Myocyte (in vitro differentiated cells): ENCODE measurements at places on chromosomes 7 and 10. TPM values are rescaled to one million over a fixed set of nuclear protein-coding genes. Genes with fewer than 3 reads are reported as not detected.
A peak's percentile ranks its signal among the peaks of the same experiment; 100 is the strongest.

DNA sequence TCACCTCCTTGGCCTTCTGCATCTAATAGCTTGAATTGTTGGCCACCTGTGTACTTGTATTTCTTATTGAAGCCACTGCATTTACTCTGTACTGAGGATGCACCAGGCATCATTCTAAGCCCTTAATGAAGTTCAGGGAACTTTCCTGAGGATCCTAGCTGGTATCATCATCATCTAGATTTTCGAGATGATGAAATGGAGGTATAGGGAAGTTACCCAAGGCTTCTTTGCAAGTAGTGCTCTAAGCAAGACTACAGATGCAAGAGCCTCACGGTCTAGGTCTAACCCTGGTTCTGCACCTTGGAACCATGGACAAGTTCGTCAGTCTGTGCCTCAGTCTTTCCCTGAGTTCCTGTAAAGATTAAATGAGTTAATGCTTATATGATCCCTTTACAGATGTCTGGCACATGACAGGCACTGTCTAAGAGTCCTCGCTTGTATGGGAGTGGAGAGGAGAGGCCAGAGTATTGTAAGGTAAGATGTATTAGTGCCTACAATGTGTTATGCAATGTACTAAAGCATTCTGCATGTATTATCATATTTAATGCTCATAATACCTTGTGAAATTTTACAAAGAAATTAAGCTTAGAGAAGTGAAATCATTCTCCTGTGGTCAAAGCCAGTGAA lies 145.1 kb downstream of the KCNMA1 start:
- no peak for DNase-seq

DNA sequence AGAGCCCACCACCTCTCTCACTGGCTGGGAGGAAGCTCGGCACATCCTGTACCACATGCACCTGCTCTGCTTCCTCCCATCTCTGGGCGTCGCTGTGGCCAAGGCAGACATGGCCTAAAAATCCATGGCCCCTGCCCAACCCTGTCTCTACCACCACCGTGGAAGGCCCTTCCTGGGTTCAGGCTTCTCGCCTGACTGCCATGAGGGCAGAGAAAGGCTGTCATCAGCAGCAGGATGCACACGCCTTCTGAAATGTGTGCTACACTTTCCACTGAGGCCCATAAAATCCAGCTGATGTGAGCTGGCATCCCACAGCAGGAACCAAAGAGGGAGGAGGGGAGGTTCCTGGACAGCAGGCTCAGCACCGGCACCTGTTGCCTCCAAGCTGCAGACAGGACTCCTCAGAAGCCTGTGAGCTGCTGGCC lies 93.4 kb downstream of the PTPRN2 start:
- DNase-seq = no peak

GRCh38 chr10:110067960-110068770 lies 60.4 kb downstream of the ADD3 start:
- peak; percentile 69 for DNase-seq

The CLDN4 gene
- not detected in 2 replicates for total RNA-seq

- DNase-seq = no peak
These were observed 91.8 kb downstream of the PTPRN2 start for GRCh38 chr7:158495786-158496185.

DNA sequence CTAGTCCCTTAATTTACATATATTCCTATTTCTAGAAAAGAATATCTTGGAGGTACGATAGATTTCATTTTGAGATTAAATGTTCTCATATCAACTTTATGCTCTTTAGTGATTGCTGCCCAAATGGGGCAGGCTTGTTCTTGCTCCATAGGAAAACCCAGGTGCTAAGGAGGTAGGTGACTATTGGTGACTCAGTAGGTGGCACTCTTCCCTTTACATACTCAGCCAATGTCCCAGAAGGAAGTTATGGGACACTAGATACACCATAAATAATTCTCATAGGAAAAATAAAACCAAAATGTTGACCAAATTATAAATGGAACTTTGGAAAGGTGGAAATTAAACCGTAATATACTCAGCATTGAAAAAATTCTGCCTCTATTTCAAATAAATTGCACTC lies 4.0 kb downstream of the SKAP2 start:
- DNase-seq = peak; percentile 29

DNA sequence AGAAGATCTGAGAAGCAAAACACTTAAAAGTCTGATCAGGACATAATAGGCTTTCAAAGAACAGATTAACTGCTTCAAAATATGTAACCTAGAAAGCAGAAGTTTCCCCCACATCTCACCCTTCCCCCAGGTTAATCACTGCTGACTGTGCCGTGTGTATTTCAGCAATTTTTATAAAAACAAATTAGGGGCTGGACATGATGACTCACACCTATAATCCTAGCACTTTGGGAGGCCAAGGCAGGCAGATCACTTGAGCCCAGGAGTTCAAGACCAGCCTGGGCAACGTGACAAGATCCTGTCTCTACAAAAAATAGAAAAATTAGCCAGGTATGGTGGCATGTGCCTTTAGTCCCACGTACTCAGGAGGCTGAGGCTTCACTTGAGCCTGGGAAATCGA lies 67.6 kb upstream of the GATA3 start:
- no peak for DNase-seq

The PLEKHA8 gene
- total RNA-seq = 11.9 and 15.3 TPM in 2 replicates

GRCh38 chr10:26205223-26205622 lies 11.4 kb upstream of the GAD2 start:
- no peak for DNase-seq

DNA sequence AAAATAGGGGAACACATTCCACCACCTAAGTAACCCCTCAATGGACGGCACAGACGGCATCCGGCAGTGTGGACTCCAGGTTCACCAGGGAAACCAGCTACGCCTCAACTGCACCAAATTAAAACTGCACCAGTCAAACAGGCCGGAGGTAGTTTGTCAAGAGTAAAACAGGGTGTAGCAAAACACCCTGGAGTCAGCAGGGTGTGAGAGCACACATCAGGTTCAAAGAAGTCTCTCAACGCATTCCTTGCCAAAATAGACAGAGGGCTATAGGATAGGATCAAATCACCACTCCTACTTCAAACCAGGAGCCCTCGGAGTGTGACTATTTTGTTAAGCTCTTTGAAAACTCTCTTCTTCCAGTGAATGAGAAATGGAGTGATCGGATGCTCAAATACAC lies 135.9 kb downstream of the PARD3 start:
- DNase-seq = no peak

DNA sequence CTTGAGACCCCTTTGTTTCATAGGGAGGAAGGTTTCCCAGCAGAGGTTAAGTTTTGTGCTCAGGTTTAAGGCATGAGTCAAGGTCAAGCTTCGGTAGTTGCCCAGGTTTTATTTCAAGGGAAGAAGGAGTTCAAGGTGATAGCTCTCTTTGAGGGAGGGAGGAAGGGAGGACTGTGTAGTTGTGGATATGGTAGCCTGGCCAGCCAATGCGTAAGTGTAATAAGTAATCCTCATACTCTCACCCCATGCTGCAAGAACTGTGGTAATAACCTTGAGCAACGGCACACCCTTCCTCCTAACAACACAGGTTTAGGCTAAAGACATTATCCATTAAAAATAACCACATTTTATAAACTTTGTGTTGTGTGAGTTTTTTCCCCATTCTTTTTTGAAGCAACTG lies 478.9 kb downstream of the KCNMA1 start:
- no peak for DNase-seq

The MYL10 gene
- 0.31 TPM in 1 of 2 replicates, not detected in the other for total RNA-seq

GRCh38 chr10:6951732-6952131 lies 371.7 kb upstream of the PRKCQ start:
- DNase-seq = peak; percentile 17

DNA sequence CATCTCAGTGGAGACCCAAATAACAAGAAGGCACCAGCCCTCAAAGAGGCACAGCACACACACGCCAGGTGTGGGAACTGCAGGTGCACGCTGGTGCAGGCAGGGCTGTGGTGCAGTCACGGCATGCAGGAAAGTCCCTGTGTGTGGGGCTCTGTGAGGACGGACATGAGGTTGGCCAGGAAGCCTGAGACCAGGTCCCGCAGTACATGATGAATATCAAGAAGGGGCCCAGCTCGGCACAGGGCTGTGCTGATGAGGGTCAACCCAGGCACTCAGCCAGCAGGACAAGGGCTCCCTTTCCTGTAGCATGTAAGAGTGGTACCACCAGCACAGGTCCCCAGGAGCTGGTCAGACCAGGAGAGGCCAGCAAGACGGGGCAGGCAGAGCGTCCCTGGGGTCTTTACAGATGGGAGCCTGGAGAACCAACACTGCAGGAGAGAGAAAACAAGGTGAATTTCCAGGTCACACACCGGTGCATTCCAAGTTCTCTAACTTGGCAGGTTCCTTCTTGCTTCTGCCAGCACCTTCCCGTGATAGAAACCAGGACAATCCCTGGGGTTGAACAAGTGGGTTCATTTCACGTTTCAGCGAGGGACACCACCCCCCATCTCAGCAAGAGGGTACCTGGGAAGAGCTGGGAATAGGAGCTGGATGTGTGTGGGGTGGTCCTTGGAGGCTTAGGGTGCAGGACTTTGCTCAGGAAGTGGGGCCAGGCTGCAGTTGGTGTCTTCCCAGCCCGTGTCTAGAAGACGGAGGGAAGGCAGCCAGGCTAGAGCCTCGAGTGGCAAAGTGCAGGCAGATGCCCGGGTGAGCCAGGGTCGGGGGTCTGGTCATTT lies 244.8 kb upstream of the TCERG1L start:
- DNase-seq = no peak

DNA sequence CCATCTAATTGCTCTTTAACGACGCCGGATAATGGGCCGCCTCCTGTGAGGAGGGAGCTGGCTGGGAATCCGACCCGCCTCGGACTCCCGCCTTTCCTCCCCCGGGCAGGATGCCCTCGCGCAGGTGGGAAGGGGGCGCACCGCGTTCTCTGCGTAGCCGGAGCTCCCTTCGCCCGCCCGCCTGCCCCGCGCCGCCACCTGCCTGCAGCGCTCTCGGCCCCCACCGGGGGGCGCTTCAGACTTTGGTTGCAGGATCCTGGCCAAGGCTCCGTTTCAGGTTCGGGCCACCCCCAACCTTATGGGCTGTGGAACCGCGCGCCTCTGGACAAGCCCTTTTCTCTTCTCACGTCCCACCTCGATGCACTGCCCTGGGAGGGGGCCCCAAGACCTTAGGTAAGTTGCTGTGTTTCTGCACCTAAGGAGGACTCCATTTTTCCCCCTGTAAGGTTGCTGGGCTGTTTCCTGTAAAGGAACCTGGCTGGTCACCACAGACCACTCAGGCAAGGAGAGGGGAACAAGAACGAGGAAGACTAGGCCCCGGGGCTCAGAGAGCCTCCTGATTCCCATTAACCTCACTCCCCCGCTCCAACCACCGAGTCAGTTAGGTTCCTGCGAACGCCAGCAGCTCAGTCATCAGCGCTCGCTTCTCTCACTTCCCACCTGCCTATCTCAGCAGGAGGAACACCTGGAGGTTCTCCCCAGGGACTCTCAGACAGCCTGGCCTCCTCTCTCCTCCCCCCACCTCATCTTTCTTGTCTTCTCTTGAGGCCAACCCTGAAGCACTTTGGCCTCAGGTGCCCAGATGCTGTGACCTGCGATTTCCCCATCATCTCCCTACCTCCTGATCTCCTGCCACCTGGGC lies 11.3 kb upstream of the KAZALD1 start:
- peak; percentile 52 for DNase-seq

The SMO gene
- total RNA-seq = 2.2 and 4.3 TPM in 2 replicates

DNA sequence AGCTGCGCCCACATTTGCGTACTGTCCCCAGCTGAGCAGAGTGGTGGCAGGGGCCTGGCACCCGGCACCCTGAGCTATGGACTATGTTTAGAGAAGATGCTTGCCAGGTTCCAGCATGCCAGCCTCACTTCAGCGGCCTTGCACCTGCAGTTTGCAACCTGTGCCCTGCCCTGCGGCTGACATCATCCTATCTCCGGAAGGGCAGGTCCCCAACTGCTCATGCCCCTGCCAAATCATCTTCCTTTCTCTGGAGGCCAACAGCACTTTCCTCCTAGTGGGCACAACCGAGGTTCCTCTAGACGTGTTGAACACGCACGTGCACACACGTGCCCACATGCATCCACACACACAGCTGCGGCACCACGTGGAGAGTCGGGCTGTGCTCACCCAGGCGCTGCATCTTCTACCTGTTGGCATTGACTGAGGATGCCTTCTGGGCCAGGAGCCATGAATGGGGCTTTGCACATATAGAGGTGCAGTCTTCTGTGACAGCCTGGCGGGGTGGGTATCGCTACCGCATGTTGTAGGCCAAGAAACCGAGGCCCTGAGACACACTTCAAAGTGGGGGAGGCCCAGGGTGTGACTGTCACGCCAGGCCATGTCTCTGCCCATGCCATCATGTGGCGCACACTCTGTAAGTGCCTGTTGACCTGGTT lies 24.5 kb downstream of the CNPY1 start:
- DNase-seq = no peak

The UCMA gene
- total RNA-seq = not detected in 2 replicates

- DNase-seq = no peak
These were observed 25.6 kb downstream of the COL1A2 start for GRCh38 chr7:94420328-94420727.

The HEPACAM2 gene
- not detected in 2 replicates for total RNA-seq

DNA sequence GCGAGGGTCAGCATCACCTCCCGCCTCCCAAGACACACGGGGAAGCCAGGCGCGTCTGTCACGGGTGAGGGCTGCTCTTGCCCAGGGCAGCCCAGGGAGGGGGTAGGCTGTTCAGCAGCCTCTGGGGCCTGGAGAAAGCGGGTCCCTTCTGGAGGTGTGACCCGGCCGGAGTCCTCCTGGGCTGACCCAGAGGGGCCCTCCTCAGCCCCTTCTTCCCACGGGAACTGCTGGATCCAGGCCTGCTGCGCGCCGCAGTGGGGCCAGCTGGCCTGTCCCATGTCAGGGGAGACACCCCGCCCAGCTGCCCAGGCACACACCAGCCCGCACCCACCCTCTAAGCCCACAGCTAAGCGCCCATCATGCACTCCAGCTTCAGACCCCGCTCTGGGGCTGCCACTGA lies 41.8 kb downstream of the INSIG1 start:
- no peak for DNase-seq

GRCh38 chr10:35752469-35753461 lies 110.7 kb upstream of the FZD8 start:
- no peak for DNase-seq
